D341Med (cell line): ENCODE measurements at places on chromosomes 7 and 10.

- no peak for DNase-seq
Observed at GRCh38 chr7:18020138-18020715, 7.4 kb downstream of the PRPS1L1 start.

GRCh38 chr7:48887500-48887899, 36.8 kb upstream of the CDC14C start:
- no peak for DNase-seq

- DNase-seq = no peak
Observed at GRCh38 chr10:92740762-92741161, 51.0 kb downstream of the HHEX start.

DNA sequence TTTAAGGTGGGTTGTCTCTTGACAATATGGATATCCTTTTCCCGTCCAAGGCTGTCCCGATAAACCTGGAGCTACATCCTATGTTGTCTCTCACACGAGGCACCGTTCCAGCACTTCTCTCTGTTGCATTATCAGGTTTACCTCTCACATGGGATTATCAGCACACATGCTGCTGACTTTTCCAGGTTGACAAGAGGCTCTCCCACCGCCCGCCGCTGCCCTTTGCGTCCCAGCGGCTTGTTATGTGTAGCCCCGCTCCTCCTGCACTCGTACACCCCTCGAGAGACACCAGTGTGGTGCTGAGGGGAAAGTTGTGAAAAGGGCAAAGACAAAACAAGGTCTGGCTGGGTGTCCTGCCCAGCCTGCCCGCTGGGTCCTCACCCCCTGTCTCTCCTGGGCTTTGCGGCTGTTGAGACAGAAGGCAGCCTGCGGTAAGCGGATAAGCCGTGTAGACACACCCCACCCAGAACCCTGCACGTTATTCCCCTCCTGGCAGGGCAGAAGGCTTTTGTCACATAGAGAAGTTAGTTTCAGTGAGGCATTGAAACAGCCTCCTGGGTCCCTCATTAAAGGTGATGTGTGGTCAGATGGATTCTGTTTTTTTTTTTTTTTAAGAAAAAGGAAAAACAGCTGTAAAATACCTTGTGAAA, 38.7 kb downstream of the UBE3C start:
- peak; percentile 92 for DNase-seq

- no peak for DNase-seq
Observed at GRCh38 chr10:99777918-99778714, 4.3 kb upstream of the ABCC2 start.

DNA sequence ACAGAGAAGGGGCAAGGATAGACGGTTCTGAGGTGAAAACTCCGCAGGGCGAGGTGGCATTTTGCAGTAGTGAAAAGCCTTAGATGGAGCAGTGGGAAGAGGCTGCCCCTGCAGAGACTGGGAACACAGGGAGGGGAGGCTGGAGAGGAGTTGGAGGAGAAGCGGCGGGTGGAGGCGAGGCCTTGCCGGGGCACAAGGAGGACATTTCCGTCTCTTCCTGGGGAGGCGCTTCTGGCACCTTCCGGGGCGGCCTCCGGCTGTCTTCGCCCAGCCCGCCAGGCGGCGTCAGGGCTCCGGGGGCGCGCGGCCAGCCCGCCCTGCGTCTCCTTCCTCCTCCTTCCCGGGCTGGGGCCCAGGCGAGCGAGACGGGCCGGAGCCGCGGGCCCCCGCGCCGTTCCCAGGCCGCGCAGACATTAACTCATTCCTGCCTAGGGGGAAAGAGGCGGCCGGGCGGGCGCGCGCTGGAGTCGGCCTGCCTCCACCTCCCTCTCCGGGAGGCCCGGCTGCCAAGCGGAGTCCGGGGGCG, 42.7 kb downstream of the LDB3 start:
- DNase-seq = peak; percentile 89

- DNase-seq = peak; percentile 75
Observed at GRCh38 chr7:98168181-98168903, 42.9 kb upstream of the BHLHA15 start.

DNA sequence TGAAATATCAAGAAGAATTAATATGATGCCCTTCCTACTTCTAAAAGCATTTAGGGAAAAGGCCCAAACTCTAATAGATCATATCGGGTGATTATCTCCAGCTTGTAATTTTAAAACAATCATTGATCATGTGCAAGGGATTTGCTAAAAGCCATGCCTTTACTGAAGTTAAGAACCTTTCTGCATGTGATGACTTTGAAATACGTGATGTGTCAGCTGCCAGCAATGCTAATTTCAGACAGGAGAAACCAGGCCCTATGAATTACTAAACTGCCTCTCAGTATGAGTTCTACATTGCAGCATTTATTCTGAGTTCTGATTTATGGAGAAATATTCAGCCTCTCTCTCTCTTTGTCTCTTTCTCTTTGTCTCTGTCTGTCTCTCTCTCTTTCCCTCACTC, 203.6 kb upstream of the AKR1E2 start:
- DNase-seq = no peak

GRCh38 chr7:19116121-19117090, 1.0 kb downstream of the TWIST1 start:
- DNase-seq = peak; percentile 48

DNA sequence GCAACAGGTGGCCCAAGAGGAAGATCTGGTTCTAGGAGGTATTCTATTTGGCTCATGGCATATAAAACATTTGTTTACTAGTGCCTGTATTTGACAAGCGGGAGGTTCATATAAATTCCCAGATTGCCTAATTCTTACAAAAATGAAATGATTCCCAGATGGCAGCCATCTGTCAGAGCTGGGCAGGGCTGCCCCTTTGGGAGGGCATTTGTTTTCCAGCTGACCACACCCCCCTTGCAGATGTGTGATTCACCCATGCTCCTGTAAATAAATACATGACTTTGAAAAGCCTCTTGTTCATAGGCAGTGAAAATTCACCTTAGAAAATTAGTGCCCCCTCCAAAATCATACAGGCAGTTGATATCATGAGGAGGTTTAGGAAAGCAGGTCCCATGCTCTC, 8.6 kb downstream of the VWC2 start:
- no peak for DNase-seq

DNA sequence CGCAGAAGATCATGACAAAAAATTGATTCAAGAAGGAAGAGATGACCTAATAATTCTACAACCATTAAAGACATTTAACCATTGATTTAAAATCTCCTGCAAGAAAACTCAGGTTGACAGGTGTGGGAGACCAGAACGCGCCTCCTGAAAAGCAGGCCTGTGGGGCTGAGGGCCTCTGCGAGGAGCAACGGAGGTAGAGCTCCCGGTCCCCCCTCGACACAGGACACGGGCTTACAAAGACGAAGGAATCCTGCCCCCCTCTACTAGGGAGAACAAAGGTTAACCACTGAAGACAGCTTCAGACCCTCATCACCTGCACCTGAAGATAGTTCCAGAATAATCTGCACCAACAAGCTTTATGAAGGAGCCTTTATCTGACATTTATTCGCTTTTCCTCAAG, 55.9 kb upstream of the INPP5A start:
- no peak for DNase-seq

DNA sequence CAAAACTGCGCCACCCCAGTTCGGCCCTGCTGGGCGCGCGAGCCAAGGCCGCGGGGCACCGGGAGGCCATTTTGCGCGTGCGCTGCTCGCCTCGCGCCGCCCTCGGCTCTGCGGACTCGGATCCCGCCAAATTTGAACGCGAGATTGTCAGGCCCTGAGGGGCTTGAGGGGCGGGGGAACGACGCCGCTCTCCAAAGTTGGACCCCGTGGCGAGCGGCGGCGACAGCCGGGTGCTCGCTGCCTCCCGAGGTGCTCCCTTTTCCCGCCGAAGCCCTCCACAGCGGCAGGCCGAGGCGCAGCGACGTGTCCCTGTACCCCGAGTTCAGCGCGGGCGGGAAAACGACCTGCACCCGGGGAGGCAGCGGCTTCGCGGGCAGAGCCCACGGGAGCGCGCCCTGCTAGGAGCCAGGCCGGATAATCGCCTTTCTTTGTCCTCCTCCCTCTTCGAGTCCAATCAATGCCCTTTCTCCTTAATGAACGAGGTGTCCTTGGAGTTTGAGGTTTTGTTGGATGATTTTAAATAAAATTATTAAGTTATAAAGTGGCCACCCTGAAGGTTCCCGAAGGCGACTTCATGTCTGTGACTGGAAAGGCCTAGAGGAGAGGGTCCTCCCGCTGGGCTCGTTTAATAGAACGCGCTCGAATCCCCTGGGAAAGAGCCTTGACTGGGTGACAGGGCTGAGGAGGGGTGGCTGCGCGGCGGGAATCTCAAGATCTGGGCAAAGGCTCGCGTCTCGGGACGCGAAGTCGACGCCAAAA, 10.7 kb upstream of the SPAG6 start:
- peak; percentile 29 for DNase-seq

DNA sequence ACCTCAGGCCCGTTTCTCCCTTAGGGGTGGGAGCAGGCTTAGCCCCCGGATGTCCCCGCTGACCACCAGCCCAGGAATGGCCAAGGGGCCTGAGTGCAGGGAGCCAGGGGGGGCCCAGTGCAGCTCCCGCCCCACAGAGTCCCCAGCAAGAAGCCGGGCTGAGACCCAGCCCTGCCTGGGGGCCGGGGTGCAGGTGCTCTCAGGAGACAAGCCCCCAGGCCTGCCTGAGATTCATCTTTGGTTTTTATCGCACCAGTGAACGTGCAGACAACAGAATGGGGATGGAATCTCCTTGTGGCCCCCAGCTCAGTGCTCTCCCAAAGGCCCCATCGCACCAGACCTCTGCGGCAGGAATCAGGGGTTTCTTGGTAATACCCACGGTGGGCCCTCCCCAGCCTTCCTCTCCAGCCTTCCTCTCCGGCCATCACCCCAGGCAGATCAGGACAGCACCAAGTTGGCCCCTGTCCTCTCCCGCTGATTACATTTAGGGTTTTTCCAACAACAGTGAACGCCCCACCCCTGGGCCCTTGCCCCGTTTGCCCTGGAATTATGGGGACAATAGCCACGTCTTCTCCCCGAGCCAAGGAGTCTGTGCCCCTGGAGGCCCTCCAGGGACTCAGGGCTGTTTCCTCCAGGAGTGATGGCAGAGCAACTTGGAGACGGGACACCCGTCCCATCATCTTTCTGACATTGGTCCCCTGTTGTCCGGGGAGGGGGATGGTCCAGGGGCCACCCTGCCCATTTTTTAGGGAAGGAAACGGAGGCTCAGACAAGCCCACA, 22.4 kb downstream of the ADAP1 start:
- DNase-seq = no peak

DNA sequence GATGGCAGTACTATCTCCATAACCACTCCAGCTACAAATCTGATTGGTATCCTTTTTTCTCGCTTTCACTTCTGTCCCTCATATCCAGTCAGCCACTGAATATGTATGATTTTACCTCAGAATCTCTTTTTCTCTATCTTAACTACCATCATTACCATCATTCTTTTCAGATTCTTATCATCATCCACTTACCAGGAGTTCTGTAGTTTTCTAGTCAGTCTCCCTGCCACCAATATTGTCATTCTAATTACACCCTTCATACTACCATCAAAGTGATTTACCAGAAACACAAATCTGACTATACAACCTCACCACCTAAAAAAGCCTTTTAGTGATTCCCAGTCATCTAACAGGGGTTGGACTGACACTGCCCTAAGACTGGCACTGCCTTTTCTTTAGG, 64.9 kb upstream of the TMEM140 start:
- DNase-seq = no peak

DNA sequence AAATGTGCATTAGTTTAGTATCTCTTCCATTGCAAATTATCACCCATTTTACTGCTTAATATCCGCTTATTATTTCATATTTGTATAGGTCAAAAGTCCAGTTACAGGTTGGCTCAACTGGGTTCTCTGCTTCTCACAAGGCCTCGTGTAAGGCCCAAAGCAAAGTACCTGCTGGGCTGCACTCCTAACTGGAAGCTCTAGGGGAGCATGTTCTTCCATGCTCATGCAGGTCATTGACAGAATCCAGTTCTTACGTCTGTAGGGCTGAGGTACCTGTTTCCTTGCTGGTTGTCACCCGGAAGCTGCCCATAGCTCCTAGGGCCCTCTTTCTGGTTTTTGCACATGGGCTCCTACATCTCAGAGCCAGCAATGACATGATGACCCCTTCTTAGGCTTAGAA, 79.6 kb downstream of the RAPGEF5 start:
- no peak for DNase-seq

- peak; percentile 43 for DNase-seq
Observed at GRCh38 chr10:91880310-91880709, 29.0 kb downstream of the FGFBP3 start.

DNA sequence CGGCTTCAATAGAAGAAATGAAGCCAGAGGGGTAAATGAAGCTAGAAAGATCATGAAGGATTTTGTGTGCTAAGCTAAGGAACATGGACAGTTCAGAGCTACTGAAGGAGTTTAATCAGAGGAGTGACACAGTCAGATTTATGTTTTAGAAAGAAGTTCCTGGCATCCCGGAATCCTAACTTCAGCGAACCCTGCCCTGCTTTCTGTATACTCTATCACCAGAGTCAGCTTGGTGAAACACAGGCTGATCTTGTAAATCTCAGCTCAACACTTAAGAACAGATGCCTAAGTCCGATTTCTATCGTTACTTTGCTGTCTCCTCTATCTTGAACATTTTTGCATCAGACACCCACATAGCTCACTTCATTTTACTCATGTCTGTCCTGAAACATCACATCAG, 9.1 kb downstream of the AHR start:
- DNase-seq = no peak

GRCh38 chr7:82594665-82595064, 151.1 kb upstream of the CACNA2D1 start:
- no peak for DNase-seq

DNA sequence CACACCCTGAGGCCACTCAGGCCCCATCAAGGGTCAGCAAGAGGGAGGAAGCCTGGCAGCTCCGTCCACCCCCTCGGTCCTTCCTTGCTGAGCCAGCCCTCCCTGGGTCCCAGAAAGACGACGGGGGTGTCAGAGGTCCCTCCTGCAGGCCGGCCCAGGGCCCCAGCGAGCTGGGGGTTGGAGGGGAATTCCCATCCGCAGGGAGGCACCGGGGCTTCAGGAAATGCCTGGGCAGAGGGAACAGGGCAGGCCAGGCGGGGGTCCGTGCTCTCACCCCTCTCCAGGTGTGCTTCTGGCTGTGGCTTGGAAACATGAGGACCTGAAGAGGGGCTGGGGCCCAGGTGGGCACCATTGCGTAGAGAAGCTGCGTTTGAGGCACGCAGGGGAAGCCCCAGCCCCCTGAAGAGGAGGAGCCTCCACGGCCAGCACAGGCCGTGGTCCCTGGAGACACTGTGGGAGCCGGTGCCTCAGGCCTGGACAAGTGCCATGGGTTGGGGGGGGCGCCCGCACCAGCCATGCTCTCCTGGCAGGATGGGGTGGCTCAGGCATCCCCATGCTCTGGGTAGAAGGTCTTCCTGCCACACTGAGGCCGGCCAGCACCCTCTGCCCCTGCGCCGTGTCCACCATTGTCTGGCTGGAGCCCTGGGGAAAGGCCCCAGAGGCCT, 66.7 kb downstream of the PDGFA start:
- DNase-seq = no peak
